HFFc6 (cell line): ENCODE measurements at places on chromosomes 1 and 21. TPM values are rescaled to one million over a fixed set of nuclear protein-coding genes. Genes with fewer than 3 reads are reported as not detected.

LDLRAD1 gene
- not detected in 3 replicates for total RNA-seq

SLAMF6 gene
- total RNA-seq = not detected in 3 replicates

PPM1J gene
- total RNA-seq = 1.1 to 1.6 TPM (median 1.2 TPM) in 3 replicates

PROK1 gene
- not detected in 3 replicates for total RNA-seq

DNA sequence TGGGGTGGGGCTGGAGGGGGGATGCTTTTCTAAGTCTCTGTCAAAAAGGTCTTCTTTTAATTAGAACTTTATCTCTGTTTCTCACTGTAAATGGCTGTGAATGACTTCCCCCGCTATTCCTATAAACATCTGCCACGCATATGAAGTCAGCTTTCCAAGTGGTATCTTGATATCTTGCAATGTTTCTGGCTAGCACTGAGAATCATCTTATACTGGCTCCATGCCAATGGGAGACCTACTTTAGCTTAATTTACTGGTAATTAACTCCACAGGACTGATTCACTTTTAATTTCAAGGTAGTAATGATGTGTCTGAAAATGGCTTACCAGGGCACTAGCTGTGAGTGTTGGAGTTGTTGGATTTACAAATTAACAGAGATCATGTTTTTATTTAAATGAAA lies 4.3 kb downstream of the GPR88 start:
- DNase-seq = no peak

DNA sequence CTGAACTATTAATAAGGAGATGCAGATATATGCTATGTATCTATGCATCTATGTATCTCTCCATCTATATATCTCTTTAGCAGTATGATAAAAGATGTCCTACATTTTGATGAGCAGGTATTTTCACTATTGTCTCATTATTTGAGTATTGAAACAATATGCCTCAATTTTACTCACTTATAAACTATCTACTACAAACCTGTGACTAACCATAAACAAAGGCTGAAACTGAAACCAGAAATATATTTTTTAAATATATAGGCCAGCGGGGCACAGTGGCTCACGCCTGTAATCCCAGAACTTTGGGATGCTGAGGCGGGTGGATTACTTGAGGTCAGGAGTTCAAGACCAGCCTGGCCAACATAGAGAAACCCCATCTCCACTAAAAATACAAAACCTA lies 22.0 kb downstream of the EIF4G3 start:
- no peak for DNase-seq

DNA sequence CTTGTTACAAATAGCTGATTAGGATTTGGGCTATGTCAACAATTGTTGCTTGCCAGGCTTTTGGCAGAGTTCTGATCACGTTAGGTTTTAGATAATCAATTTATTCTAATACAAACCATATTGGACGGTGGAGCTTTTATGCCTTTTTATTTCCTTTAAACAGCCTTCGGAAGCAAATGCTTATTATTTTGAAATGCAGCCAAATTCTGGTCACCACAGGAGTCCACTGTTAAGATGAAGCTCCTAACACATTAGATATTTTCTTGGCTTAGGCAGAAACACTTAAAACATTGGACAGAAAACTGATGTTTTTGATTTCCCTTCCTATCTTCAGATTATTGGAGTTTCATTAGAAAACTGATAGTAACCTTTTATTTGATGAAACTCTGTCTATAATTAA lies 82.9 kb downstream of the CENPF start:
- DNase-seq = no peak

DNA sequence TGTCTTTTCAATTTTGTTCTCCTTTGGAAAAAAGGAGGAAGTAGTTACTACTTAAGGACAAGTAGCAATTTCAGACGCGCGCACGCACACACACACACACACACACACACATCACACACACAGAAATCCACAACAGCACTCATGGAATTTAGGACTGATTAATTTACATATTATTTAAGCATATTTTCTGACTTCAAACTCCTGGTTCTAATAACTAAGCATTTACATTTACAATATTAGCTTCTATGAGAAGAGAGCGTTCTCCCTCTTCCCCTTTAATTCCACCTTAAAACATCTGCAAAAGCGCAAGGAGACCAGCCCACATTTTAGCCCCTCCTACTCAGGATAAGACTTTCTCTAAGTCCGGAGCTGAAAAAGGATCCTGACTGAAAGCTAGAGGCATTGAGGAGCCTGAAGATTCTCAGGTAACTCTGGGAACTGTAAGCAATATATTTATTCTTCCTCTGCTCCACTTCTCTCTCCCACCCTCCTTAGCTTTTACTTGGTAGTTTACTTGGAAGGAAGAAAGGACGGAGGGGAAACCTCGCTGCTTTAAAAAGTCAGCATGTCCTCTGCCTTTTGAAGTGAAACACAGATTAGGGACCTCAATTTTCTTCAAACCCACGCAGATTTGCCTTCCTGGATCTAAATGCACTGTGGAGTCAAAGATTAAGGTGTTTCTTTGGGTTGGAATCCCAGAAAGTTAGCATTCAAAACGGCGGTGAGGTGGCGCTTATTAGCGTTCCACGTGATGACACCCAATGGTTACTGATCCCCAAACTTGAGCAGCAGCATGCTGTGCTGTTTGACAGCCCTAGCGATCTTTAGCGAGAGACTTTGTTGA lies at the start of gene PLA2G4A:
PLA2G4A (plus strand) TSS at position 339 of the 844 bp plus-strand sequence. CDS start 25,406 bp downstream, outside the sequence.
- DNase-seq = peak; percentile 52

- no peak for DNase-seq
Measured at GRCh38 chr1:41461790-41462679, 22.4 kb downstream of the EDN2 start.
